HCEC 1CT (cell line): ENCODE measurements at places on chromosomes 11 and 22.

DNA sequence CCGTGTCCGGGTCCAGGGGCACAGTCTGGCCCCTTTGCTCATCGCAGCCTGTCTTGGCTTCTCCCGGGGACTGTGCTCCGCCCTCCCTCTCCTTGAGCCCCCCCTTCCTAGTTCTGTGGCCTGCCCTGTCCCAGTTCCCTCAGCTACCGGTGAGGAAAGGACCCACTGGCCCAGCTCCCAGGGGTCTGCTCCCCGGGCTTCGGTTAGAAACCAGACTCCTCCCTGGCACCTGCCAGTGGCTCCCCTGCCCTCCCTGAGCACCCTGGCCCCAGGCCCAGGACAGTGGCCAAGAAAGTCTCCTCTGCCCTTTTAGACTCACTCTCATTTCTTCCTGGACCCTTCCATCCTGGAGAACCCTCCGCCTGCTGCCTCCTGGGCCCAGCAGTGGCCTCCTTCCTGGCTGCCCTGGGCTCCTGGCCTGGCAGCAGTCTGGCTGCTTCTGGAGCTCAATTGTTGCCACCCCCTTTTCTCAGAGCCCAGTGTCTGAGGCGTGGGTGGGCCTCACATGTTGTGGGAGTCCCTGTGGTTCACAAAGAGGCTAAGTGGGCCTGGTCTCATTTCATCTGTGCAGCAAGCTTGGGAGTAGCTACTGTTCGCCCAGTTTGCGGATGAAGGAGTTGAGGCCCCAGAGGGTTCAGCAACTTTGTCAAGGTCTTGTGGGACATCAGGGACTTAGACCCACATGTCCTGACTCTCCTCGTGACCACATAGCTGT is 12.6 kb downstream of the PRDM11 start:
- no peak for DNase-seq

DNA sequence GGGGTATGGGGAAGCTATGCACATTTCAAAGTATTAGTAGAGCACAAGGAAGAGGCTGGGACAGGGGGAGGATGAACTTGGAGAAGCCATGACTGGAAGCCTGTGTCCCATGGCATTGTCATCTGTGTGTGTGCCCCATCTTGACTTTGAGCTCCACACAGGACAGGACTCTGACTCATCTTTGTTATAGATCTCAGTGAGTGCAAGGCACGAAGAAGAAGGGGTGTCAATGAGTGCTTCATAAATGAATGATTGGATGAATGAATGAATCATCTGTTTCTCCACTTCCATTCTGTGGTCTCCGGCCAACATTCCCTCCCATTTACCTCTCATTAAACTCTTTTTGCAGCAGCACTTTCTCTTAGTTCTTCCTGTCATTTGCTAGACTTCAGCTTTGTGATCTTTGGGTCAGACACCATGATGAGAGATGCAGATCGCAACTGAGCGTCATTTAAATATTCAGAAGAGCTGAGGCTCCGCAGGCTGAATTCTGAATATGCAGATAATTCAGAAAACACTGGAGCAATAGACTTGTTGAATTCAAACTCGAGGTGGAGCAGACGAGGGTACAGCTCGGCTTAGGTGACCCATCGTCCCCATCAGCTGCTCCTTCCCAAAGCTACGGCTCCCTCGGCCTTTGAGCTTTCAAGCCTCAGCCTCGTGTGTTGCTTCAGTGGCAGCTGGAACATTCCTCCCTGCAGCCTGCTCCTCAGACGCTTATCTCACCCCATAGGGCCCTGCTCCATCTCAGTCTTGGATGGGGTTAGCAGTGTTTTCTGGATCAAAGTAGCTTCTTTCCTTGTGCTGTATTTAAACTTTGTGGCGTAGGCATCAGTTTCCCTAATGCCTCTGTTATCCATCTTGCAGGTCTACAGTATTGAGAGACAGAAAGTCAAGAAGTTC is 30.8 kb downstream of the APOL3 start:
- no peak for DNase-seq

GRCh38 chr22:41739576-41739975 is 40.3 kb downstream of the MEI1 start:
- no peak for DNase-seq

DNA sequence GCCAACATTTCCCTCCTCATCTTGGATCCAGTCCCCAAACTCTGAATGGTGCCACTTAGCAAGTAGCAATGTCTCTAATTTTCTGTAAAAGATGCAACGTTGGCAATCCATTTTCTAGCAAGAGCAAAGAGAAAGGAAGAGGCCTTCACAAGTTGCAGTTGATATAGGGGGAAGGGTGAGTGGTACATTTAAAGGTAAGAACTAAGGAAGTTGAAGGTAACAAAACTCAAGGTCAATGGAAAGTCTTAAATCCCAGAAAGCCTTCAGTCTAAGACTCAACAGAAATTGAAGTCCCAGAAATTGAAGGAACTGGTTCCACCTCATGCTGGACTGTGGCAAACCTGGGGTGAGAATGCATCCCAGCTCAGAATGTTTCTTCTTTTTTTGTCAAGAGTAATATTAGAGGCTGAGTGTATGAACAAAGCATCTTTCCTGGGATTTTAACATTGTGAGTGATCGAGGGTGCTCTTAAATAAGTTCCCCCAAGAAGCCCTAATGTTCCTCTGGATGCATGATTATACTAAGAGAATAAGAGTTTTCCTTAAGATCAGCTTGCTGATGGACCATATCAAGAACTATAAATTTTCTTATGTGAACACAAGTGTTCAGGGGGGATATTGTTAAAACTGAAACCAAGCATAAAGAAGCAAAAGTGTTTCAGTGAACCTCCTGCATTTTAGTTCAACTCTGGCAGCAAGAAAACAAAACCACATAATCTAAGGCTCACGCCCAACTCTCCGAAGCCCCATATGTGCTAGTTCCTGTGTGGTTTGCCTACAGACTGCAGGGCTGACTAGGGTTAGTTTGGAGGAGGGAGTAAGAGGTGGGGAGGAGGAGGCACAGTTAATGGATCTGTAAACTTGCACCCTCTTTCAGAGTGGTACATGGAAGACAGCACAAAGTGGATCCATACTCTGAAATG is at the start of gene GRAP2:
Gene GRAP2 (plus strand): TSS at position 779 of the 922 bp plus-strand sequence. CDS start 46,023 bp downstream, outside the sequence.
- DNase-seq: no peak

DNA sequence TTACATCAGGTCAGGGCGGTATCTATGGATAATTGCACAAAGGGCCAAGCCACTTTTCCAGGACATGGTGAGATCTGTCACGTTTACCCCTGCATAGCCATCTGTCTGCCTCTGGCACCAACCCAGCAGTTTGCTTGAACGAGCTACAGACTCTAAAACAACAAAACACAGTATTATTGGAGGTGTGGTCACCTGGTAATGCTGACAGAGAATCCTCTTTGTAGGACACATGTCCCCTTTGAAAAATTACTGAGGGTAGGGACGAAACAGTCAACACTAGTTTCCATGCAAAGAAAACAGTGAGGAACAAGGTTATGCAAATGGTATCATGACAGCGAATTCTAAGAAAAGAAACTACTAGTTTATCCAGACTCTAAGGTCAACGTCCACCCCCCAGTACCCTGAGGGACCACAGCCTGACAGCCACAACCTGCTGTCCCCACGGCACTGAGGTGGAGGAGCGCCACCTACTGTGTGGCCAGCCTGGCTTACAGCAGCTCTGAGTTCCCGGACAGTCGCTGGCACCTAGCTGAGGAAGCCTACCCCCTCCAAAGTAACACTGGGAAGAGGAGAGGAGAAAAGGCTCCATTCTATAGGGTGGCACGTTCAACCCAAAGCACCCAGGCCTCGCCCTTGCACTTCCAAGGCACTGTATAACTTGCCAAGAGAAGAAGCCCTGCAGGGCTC is 117.4 kb upstream of the BID start:
- DNase-seq: no peak

GRCh38 chr11:24637520-24637919 is 140.7 kb downstream of the LUZP2 start:
- DNase-seq: no peak

DNA sequence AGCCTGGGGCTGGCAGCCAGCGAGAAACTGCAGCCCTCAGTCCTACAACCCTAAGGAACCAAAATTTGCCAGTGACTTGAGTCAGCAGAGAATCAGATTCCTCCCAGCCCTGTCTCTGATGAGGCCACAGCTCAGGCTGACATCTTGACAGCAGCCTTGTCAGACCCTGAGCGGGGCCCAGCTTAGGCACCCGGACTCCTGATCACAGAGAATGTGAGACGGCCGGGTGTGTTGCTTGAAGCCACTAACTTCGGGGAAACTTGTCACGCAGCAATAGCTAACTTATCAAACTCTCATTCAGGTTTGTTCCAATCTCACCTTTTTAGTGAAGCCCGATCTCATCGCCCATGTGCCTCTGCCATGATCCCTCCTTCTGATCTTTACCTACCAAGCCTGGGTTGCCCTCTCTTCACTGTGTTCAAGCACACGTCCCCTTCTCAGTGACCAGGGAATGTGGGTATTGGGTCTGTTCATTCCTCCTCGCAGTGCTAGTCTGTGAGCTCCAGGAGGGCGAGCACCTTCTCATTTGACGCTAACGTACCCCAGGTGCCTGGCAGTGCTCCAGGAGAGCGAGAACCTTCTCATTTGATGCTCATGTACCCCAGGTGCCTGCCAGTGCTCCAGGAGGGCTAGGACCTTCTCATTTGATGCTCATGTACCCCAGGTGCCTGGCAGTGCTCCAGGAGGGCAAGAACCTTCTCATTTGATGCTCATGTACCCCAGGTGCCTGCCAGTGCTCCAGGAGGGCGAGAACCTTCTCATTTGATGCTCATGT is 280.7 kb downstream of the BRD1 start:
- no peak for DNase-seq

DNA sequence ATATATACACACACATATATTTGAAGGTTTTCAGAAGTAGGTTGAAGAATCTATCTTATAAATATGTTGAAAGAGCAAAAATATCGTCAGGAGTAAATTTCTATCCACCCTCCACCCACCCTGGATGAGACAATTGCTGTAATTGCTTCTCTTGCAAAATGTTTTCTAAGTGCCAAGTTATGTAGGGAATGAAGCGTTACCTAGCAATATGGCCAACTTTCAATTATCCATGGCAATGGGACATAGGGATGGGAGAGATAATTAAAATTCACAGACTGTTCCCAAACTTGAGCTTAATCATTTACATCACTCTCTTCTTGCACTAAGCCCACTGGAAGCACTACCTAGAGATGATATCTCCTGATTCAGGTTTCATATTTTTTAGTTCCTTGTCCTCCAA is 806.2 kb upstream of the RAG2 start:
- DNase-seq: no peak

DNA sequence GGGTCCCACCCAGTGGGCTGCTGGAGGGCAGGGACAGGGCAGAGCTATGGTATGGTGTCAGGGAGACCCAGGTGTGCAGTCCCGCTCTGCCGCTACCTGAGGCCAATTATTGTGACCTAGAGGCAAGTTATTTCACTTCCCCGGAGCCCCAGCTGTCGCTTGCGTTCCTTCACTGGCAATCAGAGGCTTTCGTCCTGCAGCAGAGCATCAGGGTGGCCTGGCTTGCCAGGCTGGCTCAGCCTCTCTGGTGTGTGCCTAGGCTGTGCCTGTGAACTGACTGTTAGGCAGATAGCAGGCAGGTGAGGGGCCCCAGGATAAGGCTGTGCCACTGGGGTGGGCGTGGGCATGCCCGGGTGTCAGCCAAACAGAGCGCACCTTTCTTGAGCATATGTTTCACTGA is 31.4 kb downstream of the GLB1L2 start:
- DNase-seq: no peak

GRCh38 chr11:10970926-10971325 is 113.1 kb upstream of the ZBED5 start:
- DNase-seq: no peak

GRCh38 chr11:60769273-60769672 is 12.6 kb downstream of the MS4A15 start:
- no peak for DNase-seq

DNA sequence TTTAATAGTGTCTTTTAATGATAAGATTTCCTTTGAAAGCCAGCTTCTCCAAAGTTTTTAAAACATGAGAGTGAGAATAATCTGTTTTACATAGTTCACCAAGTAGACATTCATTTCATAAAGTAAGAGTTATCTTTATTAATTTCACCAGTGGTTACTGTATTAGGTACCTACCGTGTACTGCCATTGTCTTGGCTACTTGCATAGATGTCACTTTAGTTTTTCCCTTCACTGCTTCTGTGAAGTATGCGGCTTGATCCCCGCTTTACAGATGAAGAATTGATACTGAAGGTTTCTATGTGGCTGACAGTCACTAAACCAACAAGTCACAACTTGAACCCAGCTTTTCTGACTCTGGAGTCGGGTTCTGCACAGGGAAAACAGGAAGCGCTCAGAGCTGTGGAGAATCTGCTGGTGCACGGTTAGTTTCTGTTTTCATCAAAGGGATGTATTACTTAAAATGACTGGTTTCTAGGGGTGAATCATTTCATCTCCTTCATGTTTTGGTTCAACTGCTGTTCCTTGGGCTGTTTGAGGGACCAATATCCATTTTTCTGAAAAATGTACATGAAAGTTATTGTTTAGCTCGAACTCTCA is 39.3 kb upstream of the MYO18B start:
- no peak for DNase-seq

DNA sequence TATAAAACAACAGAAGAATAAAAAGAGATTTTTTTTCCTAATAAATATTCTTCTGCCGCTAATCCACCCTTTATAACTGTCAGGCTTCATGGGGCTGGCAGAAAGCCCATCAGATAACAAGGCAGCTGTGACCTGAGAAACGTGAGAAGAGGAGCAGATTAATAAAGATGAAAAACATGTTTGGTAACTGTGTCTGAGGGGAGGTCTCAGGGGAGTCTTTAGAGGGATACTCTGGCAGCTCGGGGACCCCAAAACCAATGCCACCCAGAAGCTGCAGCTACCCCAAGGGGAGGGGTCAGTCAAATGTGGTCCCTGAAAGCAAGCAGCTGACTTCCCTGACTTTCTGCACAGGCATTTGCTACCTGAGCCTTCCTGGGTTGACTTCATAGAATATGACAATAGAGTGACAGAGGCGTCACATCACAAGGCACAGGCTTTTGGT is 48.4 kb upstream of the POU2AF1 start:
- no peak for DNase-seq

DNA sequence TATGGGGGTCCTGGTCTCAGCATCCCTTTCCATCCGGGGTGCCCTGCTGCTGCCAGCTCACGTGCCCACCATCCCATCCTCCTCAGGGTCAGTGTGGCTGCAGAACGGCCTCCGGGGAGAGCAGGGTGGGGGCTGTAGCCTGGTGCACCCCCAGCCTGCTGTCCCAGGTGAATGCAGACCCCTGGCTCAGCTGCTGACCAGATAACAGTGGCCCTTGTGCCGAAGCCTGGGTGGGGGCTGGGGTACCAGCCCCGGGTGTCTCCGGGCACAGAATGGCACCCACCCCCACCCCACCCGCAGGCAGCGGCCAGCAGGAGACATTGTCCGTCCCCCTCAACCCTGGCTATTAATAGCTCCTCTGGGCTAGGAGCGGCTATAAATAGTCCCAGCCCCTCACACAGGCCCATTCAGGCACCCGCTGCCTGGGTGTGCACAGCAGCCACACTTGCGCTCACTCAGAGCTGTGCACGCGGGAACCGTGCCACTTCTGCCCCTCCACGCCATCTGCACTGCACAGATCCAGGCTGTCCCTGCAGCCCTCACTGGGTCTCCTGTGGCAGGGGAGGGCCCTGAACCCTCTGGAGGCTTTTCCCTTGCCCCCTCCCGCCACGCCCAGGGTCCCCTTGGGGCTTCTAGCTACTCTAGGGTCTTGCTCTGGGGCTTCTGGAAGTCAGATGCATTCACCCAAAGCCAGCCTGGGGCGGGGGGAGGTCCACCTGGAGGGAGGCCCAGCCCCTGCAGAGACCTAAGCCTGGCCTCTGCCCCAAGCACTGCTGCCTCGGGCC is 18.7 kb downstream of the CRELD2 start:
- DNase-seq: no peak

GRCh38 chr22:37822079-37822833 is 926 bp upstream of the GALR3 start:
- DNase-seq: no peak

GRCh38 chr11:27910186-27910931 is 197.6 kb downstream of the KIF18A start:
- DNase-seq: peak; percentile 85

- DNase-seq: peak; percentile 66
These were observed 43.9 kb downstream of the CCDC34 start for GRCh38 chr11:27319072-27319471.
